Epithelial cell of proximal tubule (primary cell): ENCODE measurements at places on chromosomes 7 and 10. TPM values are rescaled to one million over a fixed set of nuclear protein-coding genes. Genes with fewer than 3 reads are reported as not detected.

The FAM25G gene
- total RNA-seq = not detected in 2 replicates

The COL28A1 gene
- total RNA-seq = 0.36 and 0.40 TPM in 2 replicates

The ABCA13 gene
- total RNA-seq = 0.69 and 1.7 TPM in 2 replicates

The GNG11 gene
- total RNA-seq = 35.2 and 43.6 TPM in 2 replicates

The SCIN gene
- total RNA-seq = 5.1 and 6.3 TPM in 2 replicates

The BMPER gene
- 0.29 TPM in 2 replicates for total RNA-seq

The HOXA4 gene
- 9.2 and 14.6 TPM in 2 replicates for total RNA-seq
